ENCODE measurements at places on chromosomes 2 and 18.

- no peak for DNase-seq
Measured at GRCh38 chr2:224556381-224556780, 28.8 kb downstream of the CUL3 start.

DNA sequence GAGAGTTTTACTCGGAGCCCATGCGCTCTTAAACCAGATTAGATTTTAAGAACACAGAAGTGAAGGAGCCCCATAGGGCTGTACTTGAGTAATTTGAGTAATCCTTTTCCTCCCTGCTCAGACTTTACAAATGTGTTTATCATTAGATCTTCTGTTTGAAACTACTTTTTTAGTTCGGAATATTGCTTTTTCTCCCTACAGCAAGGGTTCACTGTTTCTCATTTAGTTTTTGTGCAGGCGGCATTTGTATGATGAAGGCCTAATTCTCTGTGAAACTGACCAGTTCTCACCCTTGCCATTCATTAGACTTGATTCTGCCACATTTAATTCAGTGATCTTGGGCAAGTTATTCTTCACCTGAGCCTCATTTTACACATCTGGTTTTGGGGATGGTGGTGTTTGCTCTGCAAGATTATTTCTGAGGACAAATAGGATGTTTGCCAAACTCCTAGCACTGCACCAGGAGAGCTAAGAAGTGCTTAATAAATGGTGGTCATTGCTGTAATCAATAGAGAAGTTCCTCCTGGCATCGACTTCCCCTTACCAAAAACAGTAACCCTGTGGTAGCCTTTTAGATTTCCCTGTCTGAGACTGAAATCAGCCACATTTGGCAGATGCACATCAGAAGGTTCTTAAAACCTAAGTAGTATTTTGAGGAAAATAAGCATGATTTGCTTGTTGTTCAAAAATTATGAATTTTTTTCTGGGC, 2.2 kb downstream of the B3GNT2 start:
- no peak for DNase-seq

DNA sequence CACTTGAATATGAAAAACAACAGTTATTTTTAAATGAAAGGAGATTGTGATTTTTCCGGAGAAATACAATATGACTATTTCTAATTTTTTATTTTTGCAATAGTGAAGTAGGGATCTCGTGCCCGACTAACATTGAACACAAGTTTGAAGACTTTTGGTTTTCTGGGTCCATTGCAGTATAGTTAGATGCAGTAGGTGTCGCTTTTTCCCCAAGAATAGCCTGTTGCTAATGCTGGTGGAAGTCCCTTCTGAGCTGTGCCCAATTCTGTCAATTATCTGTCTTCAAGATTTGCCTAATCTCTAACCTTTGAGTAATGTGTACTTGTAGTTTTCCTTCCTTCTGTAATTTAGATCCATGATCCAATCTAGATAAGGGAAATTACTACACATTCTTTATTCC, 36.5 kb downstream of the SEMA4F start:
- DNase-seq, result no peak

DNA sequence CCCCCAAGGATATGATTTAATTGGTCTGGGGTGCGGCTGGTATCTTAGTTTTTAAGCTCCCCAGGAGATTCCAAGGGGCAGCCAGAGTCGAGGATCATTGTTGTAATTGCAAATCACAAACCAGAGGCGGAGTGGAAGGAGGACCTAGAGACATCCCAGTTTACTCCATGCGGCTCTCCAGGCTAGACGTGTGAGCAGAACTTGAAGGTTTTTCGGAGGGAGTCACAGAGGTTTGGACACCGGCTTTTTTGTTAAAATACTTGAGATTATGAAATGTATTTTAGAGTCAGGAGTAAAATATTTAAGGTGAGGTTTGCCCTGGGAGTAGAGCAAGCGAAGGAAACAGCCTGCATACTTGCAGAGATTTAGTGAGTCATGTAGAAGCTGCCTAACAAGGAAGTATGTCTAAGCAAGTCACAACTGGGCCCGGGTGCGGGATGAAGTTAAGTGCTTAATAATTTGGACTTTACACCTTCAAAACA, 39.5 kb downstream of the TGOLN2 start:
- DNase-seq, result no peak

DNA sequence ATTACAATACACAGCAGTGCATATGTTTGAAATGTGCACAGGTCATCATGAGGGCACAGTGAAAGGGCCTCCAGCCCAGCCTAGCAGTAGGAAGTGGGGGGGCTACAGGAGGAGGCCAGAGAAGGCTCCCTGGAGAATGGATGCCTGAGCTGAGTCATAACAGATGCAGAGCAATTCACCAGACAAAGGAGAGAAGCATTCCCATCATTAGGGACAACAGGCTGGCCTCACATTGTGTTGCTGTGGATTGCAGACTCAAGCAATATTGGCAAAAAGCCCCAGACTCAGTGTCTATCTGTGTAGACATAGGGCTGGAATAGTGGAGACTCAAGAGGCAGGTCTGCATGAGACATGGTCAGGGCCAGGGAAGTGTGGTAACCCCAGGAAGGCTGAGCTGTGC, 329.9 kb downstream of the DLGAP1 start:
- DNase-seq, result no peak

DNA sequence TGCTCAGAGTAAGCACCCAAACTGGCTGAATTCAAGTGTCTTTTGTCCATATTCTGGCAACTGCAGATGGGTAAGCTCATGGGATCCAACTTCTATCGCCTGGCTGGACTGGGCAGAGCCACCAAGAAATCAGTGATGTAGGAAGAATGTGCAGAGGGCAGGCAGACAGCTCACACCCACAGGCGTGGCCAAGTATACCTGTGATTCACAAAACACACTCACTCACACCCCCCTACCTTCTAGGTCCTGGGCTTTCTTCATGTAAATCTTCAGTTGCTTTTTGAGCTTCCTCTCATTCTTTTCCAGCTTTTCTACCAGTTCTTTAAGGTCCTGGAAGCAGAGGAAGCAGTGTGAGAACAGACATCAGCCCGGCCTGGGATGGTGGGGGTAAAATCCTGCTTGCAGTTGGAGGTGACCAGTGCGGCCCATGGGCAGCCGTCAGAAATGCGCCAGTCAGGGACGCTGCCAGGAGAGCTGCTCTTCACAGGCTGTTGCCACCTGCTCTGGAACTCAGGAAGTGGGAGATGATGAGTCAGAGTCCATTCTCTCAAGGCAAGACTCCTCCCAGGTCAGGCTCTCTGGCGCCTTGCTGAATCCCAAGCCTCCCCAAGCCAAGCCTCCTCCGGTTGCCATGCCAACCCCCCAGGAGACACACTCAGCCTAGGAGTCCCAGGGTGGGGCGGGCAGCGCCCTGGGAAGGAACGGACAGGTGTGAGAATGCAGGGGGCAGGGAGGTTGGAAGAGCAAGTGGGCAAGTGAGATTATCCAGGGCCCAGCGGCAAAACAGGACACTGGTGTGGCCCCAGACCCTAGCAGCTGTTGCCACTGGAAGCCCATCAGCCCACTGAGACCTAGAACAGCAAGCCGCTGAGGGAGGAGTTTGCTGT, 36.2 kb upstream of the ACAA2 start:
- DNase-seq, result no peak

- DNase-seq, result no peak
Measured at GRCh38 chr18:23584019-23584983, 2.0 kb downstream of the NPC1 start.

DNA sequence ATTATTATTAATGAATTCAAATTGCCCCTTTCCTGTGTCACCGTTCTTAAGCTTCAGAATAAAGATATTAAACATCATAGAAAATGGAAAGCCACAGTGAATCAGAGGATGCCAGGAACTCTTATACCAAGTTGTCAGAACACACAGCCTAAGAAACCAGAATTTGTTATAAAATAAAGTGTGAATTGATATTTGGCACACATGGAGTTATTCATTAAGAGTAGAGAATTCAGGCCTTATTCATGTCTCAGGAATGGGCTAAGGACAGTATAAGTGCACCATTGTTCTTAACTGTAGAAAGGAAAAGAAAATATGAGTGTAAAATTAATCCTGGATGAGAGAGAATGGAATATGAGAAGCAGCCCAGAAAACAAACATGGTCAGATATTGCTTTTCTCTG, 86.7 kb upstream of the ATP8B1 start:
- DNase-seq, result no peak

- DNase-seq, result peak; percentile 90
Measured at GRCh38 chr2:67846370-67847070, 216.3 kb downstream of the C1D start.

Data from sciatic nerve (tissue), 2 donors.